ENCODE measurements at places on chromosomes 11 and 22.

DNA sequence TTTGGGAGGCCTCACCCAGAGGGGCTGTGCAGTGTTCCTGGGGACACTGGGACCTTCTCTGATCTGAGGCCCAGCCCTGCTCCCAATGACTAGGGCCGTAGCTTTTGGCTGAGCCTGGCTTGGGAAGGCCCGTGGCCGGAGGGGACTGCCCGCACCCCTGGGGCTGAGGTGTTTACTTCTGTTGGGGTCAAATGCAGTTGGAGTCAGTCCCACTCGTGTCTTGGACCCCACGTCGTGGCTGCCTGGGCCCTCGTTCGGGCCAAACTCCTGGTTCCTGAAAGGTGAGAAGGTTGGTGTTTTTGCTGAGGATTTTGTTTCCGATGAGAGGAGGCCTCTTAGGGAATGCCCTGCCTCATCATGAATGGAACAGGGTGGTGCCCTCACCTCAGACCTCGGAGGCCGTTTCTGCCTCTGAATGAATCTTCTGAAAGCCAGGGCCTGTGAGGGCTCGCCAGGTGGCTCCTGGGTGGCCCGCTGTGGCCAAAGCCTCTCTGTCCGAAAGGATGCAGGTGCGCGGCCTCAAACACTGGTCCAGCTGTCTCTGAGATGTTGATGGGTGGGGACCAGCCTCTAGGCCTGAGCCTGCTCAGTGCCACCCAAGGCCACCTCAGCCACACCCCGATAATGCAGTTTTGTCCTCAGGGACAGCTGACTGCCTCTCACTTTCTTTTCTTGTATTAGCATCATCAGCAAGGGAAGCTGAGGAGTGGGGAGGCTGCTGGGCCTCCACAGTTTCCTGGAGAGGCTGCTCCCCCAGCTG lies 40.3 kb upstream of the A4GALT start:
- no peak for DNase-seq

- DNase-seq: peak; percentile 42
Observed at GRCh38 chr11:63769042-63769713, 603 bp upstream of the ZFTA start.

GRCh38 chr11:10021563-10021962 lies 272.5 kb downstream of the SBF2 start:
- DNase-seq: no peak

- no peak for DNase-seq
Observed at GRCh38 chr11:96356848-96357247, 13.9 kb upstream of the MAML2 start.

GRCh38 chr22:42425337-42425988 lies 6.7 kb downstream of the NFAM1 start:
- no peak for DNase-seq

GRCh38 chr11:104637662-104638170 lies 260.5 kb downstream of the CASP12 start:
- DNase-seq: no peak

DNA sequence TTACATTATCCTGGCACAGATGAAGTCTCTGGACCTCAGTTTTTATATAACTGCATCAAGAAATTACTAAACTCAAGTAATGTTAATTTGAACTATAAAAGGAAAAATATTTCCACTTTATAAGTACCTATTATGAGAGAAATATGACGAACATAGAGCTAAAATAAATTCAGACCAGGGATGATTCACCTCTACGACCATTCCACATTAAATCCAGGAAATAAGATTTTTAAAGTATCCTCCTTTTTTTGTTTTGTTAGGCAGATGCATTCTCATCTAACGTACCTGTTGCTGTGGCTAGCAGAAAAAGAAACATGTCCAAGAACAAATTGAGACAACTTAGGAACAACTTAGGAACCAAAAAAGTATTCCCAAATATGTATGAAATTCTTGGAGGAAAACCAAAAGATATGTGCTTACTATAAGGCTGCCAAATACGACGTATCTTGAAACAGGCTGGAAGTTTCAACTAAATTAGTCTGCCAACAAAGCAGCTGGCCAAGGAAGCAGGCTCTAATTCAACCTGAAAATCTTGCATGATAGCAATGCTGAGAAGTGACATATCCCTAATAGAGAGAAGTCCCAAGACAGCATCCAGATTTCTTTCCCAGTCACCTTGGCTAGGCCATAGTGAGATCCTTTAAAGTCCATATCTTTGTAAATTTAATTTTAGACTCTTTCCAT lies 15.7 kb downstream of the SPTY2D1 start:
- DNase-seq: no peak

- no peak for DNase-seq
Observed at GRCh38 chr22:27300536-27301285, 500.8 kb downstream of the MN1 start.

DNA sequence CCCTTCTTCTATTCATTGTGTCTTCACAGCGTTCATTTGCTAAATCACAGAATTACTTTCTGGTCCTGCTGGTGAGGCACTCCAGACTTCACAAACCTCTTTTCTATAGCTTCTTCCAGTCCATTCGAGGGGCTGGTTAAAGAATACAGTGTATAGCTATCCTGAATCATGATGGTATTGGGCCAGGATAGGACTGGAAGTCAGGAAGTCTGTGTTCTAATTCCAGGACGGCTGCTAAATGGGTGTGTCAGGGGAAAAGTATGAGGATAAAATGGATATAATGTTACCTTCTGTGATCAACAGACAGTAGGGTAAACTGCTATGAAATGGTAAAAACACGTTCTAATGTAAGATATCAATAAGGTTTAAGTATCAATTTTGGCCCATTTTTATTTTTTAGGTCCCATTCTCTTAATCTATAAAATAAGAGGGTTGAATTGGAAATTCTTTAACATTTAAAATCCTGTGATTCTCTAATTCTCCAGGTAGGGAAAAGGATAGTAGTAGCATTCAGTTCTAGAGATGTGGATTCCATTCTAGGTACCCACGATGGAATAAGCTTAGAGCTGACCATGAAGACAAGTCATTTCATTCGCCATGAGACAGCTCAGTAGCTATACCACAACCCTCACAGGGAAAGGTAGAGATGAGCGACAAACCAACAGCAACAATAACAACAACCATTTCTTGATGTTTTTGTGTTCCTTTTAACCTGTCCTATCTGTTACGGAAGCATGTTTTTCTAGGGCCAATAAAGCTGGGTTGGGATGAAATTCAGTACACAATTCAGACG lies 96.1 kb downstream of the SLC1A2 start:
- DNase-seq: no peak

GRCh38 chr22:36384766-36385481 lies 2.8 kb downstream of the MYH9 start:
- DNase-seq: peak; percentile 46

- DNase-seq: no peak
Observed at GRCh38 chr11:134233729-134234179, 9.3 kb downstream of the VPS26B start.

- DNase-seq: peak; percentile 42
Observed at GRCh38 chr22:40263191-40263590, 83.1 kb upstream of the ADSL start.

DNA sequence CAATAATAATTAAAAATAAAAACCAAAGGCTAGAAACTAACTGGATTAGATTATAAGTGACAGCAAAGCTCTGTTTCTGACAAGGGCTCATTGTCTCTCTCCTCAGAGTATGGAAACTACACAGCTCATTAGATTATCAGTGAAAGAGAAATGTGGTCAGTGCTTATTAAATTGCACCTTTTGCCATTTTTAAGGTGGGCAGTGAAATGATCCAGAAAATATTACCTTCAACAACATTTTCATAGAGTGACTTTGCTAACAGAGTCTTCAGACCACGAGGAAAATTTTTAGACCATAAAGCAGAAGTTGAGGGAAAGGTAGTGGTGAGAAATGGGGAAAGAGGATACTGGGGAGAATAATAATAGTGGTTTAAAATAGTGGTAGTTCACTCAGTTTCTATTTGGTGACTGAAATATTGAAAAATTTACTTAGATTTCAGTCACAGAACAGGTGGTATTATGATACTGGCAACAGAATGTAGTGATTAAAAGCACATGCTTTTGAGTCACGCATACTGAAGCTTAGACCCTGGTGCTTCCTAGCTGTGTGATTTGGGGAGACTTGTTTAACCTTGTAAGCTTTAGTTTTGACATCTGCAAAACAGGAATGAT lies 684.0 kb upstream of the CCDC90B start:
- no peak for DNase-seq

DNA sequence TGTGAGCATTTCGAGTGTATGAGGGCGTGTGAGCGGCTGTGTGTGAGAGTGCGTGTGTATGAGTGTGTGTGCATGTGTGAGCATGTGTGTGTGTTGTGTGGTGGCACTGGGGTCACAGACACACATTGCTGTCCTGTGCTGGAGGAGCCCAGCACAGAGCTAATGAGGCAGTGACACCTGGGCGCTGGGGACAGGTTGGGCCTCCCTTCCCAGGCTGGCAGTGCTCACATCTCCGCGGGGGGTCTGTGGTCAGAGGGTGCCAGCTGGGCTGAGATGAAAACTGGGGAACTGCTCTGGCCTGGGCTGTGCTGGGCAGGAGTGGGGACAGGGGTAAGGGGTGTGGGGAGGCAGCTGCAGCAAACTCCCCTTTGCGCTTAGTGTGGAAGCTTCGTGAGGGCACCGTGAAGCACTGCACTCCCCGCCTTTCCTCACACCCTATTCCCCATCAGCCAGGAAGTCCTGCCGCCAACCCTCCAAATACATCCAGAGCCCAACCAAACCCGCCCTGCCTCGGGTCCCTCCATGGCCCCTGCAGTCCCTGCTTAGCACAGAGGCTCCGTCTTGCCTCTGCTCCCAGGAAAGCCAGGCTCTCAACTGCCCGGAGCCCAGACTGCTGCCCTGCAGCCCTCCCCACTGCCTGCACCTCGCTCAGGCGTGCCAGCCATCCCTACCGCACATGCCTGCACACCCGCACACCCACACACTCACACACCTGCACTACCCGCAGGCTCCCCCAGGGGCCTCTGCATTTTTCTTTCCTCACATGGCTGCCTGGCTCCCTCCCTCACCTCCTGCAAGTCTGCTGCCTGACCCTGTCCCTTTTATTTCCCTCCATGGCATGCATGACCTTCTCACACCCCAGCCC lies 62.0 kb upstream of the THY1 start:
- DNase-seq: peak; percentile 36

- no peak for DNase-seq
Observed at GRCh38 chr11:11403763-11404725, 51.0 kb upstream of the CSNK2A3 start.

GRCh38 chr22:20026996-20027601 lies 6.2 kb downstream of the TANGO2 start:
- DNase-seq: no peak

GRCh38 chr11:121741761-121742361 lies 289.1 kb upstream of the SORL1-AS1 start:
- DNase-seq: no peak
